Putamen (tissue), 1 donor: ENCODE measurements at places on chromosomes 1 and 21.

DNA sequence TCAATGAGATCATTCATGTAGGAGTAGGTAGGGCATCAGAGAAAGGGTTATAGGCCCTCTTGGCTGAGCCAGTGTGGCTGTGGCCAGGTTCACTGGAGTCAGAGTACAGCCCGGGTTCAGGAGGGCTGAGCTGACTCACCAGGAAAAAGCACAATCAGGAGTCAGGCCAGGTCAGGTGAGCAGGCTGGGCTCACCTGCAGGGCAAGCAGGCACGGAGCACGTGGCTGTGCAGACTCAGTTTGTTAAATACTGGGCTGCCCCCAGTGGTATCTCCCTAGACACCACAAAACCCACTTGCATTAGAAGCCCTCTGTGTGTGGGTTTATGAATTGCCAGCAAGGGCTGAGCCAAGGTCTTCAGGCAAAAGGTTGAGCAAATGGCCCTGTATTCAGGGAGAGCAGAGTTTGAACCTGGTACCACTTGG, 122.1 kb upstream of the SERBP1 start:
- DNase-seq: no peak

DNA sequence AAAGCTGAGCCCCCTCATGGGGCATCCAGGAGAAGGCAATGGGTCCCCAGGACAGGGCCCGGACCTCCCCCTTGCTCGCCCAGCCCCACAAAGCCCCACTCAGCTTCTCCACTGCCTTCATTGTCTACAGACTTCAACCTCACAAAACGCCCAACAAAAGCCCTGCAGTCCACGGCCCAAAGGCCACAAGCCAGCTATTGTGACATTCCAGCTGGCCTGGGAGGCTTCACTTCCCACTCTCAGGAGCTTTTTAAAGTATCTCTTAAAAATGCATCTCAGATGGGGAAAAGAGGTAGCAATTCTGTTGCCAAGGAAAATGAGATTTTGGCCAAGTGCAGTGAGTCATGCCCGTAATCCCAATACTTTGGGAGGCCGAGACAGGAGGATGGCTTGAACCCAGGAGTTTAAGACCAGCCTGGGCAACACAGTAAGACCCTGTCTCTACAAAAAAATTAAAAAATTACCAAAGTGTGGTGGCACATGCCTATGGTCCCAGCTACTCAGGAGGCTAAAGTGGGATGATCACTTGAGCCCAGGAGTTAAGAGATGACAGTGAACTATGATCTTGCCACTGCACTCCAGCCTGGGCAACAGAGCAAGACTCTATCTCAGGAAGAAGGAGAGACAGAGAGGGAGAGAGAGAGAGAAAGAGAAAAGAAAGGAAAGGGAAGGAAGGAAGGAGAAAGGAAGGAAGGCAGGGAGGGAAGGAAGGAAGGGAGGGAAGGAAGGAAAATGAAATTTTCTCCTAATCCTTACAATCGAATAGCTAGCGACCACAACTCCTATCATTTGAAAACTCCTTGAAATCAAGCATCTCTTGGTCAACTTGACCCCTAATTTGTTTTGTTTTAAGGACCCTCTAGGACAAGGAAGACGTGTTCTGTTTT, 31.4 kb upstream of the TARDBP start:
- DNase-seq: peak; percentile 92

DNA sequence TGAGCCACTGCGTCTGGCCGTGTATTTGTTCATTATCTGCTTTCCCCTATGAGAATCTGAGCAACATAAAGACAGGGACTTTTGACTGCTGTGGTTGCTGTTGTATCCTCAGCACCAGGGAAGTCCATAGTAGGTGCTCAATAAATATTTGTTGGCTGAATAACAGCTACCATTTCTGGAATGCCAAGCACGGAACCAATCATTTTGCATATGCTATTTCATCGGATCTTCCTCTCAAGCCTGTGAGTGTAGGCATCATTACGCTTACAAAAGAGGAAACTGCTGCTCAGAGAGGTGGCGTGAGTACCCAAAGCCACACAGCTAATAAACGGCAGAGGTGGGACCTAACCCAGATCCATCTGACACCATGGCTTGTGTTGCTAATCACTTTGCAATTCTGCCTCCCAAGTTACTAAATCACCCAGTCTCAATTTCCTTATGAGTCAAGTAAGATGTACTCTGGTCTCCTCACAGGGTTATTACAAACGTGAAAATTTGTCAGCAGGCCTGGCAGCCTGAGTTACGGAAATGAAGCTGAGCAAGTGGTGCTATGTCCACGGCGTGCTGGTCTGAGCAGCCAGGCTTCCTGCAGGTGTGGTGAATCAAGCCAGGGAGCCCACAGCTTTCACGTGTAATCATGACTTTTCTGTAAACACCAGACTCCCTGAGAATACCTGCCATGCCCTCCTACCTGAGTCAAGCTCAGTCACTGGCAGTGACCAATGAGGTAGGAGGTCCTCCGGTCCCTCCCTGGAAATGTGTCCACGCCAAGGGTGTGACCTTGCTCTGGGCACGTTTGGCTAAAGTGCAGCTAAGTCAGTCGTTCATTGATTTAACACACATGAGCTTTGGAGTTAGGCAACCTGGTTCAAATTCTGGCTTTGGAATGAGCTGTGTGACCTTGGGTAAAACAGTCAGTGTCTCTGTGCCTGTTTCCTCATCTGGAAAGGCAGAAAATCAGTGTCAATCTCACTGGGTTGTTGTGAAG, 4.8 kb upstream of the RHCE start:
- DNase-seq: no peak

- DNase-seq: no peak
Observed at GRCh38 chr1:9071554-9072235, 2.3 kb upstream of the SLC2A5 start.

- DNase-seq: no peak
Observed at GRCh38 chr1:193448682-193449461, 262.5 kb upstream of the B3GALT2 start.

DNA sequence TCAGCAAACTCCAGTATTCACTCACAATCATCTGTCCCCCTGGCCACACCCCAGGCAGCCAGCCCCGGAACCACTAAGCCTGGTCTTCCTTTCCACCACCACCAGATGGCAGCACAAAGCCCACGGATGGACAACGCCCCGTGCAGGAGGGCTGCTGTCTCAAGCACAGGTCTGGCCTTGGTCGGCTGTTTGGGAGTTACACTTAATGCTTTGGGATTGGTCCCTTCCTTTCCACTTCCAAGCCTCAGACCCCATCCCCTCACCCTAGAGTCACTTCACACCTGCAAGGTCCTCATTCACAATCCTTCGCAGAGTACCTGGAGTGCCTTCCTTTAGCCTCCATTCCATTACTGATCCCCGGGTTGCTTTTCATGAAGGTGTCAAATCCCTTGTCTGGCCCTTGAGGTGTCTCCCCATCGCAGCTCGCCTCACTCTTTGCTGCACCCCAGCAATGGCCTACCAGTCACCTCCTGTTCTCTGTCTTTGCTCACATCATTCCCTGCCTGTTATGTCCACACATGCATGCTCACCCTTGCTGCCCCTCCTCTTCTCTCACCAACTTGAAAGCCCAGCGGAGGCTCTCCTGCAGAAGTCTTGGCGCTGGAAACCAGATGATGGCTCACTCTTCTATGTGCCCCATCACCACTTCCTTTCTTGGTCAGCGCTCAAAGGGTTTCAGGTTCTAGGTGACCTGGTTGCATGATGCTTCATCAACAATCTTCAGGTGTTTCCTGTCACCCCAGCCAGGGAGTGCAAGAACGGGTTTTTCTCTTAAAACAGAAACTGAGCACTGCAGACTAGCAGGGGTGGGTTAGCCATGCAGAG, 24.9 kb upstream of the KCNA2 start:
- DNase-seq: no peak

DNA sequence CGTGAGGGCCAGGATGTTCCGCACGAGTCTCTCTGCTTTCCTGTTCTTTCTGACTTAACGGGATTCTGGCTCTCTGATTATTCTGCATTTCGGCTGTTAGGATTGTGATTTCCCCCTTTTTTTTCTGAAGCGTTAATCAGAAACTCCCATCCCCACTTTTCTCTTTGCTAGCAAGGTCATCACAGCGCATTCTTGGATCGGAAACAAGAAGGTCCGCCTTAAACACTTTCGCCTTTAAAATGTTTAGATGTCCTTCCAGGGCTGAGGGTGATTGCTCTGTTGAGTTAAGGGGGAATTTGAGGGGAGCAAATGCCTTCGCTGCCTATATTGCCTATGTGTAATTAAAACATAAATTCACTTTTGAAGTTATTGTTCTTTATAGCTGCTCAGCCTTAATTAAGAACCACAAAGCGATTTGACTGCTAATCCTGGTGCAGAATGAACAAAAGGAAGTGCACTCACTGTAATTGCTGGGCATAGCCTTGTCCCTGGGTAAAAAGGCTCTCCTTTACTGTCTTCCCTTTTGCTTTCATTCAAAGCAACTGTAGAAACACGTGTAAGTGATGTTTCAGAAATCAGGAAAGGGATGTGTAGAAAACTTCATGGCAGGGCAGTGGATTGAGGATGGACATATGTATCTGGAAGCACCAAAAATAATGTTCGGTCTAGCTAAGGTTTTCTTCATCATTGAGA, 1.2 kb downstream of the LAMC1 start:
- no peak for DNase-seq

GRCh38 chr1:241271427-241271826, 85.6 kb downstream of the RGS7 start:
- no peak for DNase-seq

GRCh38 chr1:43584204-43584603, 53.5 kb downstream of the PTPRF start:
- no peak for DNase-seq

DNA sequence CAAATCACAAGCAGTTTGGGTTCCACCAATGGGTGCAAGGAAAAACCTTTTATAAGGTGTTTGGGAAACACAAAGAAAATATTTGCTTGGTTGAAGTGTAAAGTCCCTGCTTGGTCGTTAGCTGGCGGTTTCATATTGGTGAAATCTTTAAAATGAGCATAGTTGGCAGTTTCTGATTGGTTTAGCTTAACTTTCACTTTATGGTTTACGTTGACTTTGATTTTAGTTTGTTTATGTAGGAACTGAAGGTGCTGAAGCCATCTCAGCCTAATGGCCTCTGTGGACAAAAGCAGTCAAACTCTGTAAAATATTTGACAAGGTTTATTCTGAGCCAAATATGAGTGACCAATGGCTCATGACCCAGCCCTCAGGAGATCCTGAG, 76.6 kb upstream of the PPM1J start:
- no peak for DNase-seq

DNA sequence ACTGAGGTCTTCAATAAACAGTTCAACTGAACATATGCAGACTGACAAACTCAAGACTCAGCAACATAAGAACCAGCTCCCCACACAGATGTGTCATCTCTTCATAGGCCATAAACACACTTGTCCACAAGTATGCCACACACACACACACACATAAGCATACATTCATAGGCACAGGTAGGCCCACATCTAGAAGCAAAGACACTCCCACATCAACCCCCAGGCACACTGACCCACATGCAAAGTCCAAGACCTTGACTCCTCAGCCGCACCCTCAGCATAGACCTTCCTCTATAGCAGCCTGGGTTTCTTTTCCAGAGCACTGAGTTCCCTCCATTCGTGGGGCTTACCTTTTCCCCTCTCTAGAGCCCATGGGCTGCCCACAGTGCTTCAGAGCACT, 1.4 kb downstream of the LAD1 start:
- DNase-seq: no peak

DNA sequence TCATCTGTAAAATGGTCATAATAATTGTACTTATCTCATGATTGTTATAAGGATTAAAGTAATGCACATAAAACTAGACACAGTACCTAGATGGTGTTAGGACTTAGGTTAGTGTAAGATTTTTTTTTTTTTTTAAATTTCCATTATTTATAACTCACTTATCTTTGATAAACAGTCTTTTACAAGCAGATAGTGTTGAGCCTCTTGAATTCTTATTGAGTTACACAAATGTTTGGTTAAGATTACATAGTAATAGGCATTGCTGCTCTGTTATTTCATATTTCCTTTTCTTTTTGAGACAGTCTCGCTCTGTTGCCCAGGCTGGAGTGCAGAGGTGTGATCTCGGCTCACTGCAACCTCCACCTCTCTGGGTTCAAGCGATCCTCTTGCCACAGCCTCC, 15.4 kb downstream of the MRPS6 start:
- no peak for DNase-seq
